ENCODE measurements at places on chromosomes 2 and 18.

DNA sequence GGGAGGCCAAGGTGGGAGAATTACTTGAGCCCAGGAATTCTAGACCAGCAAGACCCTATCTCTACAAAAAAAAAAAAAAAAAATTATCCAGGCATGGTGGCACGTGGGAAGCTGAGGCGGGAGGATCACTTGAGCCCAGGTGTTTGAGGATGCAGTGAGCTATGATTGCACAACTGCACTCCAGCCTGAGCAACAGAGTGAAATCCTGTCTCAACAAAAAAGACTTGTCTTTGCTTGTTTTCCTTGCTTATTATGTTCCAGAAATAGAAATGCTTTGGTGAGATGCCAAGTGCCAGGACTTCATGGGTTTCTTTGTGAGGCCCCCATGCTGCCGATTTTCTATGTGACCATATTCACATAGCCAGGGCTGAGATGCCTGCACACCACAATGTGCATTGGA, 9.0 kb downstream of the DCDC2C start:
- DNase-seq, result no peak

DNA sequence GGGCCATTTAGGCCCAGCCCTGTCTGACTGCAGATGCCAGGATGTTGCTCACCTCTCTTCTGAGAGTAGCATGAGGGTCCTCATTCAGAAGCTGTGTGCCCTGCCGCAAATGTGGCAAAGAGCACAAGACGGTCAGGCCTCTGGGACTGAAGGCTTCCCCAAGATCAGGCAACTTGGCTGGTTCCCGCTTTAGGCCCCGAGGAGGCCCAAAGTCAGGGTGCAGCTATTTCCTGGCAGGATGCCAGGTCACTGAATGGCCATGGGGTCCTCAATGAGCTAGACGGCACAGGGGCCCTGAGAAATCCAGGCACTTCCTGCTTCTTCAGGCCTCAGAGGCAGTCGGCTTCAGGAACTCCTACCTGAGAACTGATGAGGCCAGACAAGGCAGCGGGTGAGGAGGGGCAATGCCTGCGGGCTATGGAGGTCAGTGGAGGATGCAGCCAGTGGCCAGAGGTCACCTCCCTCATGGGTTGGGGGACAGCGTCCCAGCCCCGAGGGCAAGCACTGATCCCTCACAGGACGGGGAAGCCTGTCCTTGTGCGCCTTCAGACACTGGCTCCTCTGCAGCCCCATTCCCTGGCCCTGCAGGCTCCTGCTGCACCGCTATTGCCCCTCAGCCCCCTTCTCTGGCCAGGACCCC, 44.9 kb downstream of the LMAN2L start:
- no peak for DNase-seq

DNA sequence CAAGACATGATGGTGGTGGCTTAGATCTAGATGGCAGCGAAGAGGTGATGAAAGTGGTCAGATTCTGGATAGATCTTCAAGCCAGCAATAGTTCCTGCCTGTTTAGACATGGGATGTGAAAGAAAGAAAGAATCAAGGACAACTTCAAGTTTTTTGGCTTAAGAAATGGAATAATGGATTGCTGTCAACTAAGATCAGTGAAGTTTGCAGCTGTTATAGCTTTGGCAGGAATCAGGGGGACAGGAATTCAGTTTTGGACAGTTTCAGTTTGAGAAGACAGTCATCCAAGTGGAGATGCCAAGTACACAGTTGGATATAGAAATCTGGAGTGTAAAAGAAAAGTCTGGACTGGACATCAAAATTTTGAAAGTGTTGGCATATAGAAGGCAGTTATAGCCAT, 283.7 kb upstream of the PKDCC start:
- no peak for DNase-seq

DNA sequence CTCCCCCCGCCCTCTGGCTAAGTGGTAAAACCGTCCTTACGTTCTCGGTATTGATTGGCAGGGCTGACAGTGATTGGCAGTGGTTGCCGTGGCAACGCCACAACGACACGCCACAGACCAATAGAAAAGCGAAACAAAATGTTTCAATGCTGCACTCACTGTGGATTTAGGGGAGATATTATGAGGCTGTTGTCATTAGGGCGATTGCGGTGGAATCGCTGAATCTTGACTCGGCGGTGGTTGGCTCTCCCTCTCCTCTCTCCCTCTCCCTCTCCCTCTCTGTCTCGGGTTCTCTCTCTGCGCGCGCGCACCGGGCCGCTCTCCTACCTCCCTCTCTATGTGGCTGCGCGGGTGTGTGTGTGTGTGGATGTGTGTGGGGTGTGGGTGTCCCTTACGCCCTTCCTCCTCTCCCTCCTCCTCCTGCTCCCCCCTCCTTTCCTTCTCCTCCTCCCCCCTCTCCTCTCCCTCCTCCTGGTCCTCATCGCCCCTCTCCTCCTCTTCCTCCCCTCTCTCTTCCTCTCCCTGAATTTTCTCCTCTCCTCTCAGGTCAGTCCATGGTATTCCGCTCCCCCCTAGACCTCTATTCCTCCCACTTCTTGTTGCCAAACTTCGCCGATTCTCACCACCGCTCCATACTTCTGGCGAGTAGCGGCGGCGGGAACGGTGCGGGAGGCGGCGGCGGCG, at the start of gene SIX3:
SIX3 (plus strand) TSS at position 152 of the 684 bp plus-strand sequence; CDS start at position 555, 403 bp downstream.
- DNase-seq, result no peak

- no peak for DNase-seq
These were observed 69.0 kb downstream of the CTAGE1 start for GRCh38 chr18:22348521-22349316.

DNA sequence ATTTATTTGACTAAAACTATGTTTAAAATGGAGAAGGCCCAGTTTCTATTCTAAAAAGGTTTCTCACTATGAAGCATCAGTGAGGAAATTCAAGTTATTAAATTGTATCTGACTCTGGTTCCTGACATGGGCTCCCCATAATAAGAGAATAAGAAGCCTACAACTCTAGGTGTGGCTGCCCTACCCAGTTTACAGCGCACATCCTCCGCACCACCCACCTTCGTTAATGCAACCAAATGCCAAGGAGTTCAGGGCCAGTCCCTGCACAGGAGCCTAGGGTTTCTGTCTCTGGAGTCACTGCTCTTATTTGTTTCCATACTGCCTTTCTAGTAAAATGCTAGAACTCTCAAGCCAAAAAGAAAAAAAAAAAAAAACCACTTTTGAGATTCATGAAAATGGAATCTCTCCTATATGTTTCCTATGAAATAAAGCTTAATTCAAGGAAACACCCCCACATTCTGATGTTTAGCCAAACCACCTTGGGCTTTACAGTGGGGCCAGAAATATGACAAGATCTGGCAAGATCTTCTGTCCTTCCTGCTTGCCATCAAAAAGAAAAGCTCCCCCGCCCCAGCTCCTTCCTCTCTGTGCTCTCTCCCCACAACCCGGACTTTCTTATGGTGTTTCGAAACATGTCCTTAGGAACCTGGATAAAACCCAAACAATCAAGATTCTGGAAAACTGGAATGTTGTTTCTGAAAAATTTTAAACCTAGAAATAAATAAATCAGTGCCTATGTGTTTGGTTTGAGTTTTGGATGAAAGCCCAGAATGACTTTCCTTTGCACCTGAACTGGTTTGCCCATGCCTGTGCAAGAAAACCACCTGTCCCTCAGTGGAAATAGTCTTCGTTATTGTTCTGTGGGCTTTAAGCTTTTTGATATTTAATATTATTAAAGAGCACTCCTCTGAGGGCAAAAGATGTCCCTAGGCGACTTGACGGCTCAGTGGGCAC, 136.7 kb downstream of the SP3 start:
- DNase-seq, result no peak

DNA sequence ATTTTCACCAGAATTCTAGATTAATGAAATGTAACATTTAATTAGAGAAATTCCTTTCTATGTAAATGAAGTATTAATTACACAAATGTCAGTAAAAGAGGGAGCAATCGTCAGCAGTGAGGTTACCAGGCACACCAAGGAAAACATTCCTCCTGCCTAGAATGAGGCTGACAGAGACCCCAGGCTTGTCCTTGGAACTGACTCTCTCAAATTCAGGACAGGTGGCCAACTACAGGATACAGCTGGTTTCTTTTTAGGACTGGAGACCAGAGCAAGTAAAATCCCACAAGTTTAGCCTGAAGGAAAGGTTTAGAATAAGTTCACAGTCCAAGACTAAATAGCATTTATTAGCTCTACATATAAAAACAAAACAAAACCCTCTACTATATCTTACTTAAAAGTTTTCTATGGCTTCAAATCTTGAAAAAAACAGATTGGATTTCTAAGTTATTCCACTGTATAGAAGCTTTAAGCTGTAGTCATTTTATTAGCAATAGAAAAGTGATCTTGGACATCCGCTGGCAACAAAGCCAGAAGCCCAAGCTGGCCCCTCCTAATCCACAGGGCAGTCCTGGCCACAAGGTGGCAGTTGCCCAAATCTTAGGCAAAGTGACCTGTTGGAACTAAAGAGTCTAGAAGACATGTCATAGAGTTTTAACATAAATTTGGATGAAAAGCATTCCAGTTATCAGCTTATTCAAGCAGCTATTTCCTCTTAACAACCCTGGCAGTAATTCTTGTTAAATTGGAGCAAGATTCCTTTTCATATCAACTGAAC, 81.0 kb downstream of the SP3 start:
- no peak for DNase-seq

DNA sequence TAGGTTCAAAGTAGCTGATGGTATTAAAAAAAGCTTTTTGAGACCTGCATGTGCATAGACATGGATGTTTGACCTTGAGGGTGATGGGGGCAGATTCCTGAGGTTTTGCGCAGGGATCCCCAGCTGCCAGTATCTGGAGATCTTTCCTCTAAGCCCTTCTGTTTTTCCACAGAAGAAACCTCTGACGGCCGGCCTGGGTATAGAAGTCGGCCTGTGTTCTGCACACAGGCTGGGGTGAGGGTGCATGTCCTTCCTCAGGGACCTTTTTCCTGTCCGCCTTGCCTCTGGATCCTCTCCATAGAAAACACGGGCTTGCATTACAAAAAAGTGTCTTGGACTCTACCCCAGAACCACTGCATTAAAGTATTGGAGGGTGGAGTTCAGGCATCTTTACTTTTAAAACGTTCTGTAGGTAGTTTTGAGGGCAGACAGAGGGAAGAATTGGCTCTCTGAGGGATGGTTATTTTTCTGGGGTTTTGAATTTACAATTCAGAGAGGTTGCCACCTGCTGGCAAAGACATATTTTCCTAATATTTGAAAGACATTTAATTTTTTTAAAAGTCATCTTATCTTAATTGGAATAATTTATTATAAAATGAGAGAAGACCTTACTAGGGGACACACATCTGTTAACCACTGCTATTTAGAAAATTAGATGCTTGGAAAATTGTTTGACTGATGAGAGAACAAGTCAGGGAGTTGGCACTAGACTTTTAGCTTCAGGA, 350.6 kb downstream of the DCDC2C start:
- DNase-seq, result no peak

DNA sequence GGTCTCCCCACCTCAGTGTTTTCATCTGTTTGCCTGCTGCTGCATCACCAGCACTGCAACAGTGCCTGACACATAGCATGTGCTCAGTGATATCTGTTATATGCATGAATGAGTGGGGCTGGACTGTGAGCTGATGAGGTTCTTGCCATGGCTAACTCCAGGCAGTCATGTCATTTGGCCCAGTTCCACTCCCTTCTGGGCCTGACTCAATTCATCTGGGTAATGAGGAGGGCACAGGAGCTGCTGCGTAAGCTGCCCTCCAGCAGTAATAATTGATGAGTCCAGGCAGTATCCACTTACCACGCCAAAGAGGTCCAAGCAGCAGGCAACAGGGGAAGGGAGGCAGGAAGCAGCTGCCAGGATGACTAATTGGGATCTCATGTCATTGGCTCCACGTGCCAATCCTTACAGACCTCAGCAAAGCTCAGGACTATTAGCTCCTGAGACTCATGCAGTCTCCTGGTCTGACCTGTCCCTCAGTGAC, 34.1 kb upstream of the MAT2A start:
- DNase-seq, result peak; percentile 71

- DNase-seq, result no peak
These were observed 33.3 kb upstream of the CXCR4 start for GRCh38 chr2:136151021-136151971.

- no peak for DNase-seq
These were observed 202.6 kb upstream of the ARL4C start for GRCh38 chr2:234699456-234699855.

DNA sequence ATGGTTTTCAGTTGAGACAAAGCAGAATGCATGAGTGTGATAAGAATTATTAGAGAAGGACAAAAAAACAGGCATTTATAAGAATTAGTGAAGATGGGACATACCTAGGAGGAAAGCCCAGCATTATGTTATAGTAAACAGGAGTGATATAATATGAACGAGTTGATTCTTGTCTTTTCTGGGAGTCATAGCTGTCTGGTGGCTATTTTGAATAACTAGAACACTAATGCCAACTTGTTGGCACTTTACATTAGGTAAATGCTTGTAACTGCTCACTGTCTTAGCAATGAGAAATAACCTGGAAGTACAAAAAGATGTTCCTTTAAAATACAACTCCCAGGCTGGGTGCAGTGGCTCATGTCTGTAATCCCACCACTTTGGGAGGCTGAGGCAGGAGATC, 540.8 kb upstream of the SPHKAP start:
- DNase-seq, result no peak

- no peak for DNase-seq
These were observed 112.4 kb upstream of the WDR75 start for GRCh38 chr2:189328848-189329245.

- DNase-seq, result no peak
These were observed 19.8 kb downstream of the FZD5 start for GRCh38 chr2:207749873-207750272.

- DNase-seq, result no peak
These were observed 75.6 kb upstream of the APCDD1 start for GRCh38 chr18:10378688-10379420.

DNA sequence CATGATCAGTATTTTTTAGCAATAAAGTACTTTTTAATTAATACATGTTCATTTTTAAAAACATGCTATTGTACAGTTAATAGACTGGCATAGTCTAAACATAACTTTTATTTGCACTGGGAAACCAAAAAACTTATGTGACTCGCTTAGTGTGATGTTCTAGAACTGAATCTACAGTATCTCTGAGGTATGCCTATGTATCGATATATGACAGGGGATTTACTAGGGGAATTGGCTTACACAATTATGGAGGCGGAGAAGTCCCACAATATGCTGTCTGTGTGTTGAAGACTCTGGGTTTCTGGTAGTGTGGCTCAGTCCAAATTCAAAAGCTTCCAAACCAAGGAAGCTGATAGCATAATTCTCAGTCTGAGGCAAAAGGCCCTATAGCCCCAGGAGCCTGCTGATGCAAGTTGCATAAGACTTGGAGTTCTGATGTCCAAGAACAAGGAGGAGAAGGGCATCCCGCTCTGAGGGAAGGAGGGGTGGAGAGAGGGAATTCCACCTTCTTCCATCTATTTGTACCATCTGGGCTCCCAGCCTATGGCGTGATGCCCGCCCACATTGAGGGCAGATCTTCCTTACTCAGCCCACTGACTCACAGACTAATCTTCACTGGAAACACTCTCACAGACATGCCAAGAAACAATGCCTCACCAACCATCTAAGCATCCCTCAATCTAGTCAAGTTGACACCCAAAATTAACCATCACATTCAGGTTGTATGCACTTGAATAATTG, 27.5 kb downstream of the ZNF638 start:
- peak; percentile 2 for DNase-seq

- DNase-seq, result no peak
These were observed 133.6 kb downstream of the DDX1 start for GRCh38 chr2:15725101-15725781.

GRCh38 chr18:23451491-23451890, 1.6 kb upstream of the RIOK3 start:
- DNase-seq, result no peak

GRCh38 chr2:237774811-237775553, 23.6 kb upstream of the RBM44 start:
- DNase-seq, result no peak

Measured in AG04450 (cell line).